ENCODE measurements at places on chromosomes 1 and 21.

GRCh38 chr1:68571454-68572235 is 74.8 kb upstream of the DEPDC1 start:
- no peak for DNase-seq

DNA sequence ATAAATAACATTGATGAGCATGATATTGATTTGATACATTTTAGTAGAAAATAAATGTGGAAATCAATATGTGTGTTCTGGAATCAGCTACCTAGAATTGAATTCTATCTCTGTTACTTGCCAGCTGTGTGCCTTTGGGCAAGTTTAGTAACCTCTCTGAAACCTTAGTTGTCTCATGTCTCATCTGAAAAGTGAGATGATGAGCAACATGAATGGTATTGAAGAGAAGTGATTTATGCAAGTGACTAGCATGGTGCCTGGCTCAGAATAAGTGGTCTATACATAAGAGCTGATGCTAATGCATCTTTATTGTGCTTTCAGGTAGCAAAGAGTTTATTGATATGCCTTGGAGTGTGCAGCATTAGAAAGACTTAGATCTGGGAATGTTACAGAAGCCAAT is 383.3 kb downstream of the PRDM2 start:
- no peak for DNase-seq

DNA sequence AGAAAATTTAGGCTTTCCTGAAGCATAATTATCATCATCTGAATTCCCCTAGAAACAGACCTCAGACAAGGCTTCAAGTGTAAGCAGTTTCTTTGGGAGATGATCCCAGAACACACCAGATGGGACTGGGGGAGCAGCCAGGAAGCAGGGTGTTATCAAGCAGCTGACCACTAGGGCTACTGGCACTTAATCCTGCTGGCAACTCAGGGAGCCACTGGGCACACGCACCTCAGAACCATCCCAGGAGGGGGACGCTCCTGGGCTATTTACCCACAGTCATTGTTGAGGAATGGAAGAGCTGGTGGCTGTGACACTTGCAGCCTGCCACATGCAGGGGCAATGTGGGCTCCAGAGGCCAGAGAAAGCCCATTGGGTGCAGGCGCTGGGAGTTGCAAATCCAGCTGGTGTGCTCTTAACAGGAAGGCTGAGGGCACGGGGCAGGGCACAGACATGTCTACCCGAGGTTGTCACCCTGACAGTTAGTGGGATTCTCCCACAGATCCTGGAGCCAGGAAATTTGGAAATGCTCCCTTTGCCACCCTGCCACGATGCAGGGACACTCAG is 15.1 kb upstream of the IL22RA1 start:
- no peak for DNase-seq

DNA sequence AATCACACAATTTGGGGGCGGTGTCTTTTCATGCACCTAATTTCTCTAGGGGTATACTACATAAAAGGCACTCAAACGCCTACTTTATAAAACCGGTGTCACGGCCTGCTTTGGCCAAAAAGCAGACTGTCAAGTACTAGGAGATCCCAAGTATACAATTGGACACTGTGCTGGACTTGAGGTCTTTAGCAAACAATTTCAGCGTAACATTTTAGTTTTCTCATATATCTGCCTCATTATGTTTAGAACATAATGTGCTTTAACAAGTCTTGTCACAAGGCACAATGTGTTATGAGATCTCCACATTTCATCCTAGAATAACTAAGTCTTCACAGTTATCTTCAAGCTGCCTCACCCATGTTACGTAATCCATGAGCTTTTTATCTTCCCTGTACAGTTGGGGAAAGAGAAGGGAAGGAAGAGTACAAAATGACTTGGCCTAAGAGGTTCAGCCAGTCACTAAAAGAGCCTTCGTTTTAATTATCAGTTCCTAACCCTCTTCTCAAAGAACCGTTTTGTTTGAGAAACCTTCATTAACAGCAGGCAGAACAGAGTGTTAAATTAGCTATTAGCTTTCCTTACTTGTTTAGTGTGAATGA is 1.7 kb downstream of the SSX2IP start:
- no peak for DNase-seq

DNA sequence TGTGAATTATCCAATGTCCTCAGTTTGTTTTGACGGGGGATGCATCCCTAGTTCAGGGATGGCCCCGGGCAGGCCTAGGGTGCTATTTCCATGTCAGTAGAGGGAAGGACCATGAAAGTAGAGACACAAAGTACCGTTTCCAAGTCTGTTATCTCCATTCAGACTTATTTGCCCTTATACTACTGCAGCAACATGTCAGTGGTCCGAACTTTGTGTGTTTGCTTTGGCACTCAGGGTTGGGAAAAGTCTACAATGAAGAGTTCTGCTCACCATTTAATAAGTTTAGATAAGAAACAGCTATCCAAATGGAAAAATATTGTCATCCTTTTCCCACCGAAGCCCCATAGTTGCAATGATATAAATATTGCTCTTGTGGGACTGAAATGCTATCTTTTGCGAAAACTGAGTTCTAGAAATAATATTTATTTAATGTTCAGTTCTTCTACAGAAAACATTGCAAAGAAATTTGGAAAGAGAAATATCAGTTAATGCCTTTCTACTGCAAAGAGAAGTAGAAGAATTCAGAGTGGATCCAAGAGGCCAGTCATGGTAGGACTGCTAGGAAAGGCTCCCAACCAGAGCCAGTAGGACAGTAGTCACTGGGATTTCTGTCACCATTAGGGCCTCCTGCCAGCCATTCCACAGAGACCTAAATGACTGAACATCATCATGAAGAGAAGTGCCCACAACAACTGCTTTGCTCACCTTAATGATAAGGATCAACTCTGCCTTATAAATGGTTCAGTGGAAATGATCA is 11.5 kb upstream of the AGT start:
- DNase-seq = no peak

DNA sequence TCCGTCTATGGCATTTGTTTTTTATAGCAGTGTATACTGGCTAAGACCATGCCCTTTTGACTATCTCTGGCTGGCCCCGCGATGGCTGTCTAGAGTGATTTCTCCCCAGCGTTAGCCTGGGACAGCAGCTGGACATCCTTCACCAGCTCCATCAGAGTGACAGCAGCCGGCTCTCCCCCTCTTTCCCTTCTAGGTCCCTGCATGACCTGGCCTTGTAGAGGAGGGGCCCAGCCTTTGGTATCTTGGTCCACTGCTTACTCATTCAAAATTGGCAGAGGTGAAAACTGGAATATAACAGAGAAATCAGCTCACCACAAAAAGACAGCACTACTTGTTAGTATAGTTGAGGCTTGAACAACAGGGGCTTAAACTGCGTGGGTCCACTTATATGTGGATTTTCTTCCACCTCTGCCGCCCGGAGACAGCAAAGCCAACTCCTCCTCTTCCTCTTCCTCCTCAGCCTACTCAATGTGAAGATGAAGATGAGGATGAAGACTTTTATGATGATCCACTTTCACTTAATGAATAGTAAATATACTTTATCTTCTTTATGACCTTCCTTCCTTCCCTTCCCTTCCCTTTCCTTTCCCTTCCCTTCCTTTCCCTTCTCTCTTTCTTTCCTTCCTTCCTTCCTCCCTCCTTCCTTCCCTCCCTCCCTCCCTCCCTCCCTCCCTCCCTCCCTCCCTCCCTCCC is 29.4 kb upstream of the B3GALNT2 start:
- no peak for DNase-seq

DNA sequence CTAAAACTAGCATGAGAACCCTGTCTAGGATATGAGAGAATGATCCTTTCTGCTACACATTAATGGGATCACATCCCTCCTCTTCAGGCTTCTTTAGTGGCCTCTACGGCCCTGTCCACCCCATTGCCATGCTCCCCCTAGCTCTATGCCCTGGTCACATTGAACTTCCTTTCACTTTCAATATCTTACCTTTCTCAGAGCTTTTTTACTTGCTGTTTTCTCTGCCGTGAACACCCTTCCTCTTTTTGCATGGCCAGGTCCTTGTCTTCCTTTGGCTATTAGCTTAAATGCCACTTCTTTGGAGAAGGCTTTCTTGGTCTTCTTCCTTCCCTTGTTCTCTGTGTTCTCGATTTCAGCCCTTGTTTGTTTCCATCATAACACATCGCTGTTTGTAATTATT is 97.4 kb downstream of the GIPC2 start:
- no peak for DNase-seq

DNA sequence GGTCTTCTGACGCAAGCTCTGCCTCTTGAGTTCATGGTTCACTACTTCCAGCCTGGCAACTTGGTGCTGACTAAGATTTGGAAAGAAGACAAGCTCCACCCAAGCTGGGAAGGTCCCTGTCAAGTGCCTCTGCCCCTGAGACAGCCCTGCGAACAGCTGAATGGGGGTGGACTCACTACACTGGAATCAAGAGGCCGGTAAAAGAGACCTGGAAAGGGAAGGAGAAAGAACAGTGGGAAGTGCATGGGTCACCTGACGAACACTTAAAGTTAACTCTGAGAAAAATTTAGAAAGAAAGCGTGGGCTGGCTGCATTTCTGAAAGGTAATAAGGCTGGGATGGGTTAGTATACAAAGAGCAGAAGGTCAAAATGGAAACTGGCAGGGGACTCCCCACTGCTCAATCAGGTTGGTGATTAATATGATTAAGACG is 26.1 kb upstream of the ZNF496 start:
- no peak for DNase-seq

DNA sequence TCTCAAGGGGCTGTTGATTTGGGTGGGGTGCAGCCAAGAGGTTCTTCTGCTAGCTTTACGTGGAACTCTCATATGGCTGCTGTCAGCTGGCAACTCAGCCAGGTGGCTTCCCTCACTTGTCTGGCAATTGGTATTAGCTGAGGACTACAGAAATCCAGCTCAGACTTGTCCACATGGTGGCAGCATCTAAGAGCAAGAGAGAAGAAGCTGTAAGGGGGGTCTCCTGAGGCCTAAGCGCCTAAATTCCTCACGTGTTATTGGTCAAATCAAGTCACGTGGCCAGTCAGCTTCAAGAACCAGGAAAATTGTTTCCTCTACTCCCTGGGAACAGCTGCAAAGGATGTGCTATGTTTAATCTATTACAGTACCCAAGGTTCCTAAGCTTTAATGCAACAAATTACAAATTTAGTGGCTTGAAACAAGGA is 4.2 kb upstream of the DYRK3 start:
- DNase-seq = peak; percentile 86
